ENCODE measurements at places on chromosomes 4 and X. TPM values are rescaled to one million over a fixed set of nuclear protein-coding genes. Genes with fewer than 3 reads are reported as not detected.

Gene F8
- 38.4 TPM for total RNA-seq

Gene GNL3L
- 31.9 TPM for total RNA-seq

DNA sequence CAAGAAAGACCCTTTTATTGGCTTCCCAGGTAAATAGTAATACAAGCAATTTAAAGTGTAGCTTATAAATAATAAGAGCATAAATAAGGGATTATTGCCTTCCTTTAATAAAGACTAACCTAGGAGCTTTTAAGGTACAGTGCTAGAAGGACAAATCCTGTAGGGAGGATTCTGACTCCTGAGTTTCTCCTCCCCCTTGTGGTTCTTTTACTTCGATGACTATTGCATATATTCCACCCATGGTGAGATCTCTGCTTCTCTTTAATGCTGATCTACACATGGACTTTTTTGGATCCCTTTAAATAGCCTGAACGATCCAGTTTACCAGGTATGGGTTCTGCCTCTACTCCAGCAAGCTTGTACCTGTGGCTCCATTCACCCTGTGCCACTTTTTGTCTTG is 2.5 kb downstream of the GALNT7 start:
- no peak overlapping the region for H3K27ac ChIP-seq
- H3K4me3 ChIP-seq, result peak overlapping the region; percentile 65
- DNase-seq, result no peak
- no peaks in the 10 kb centered on the region for H3K27me3 ChIP-seq
- H3K4me1 ChIP-seq, result peaks cover 43% of the 10 kb centered on the region
- H3K36me3 ChIP-seq, result no peaks in the 10 kb centered on the region

DNA sequence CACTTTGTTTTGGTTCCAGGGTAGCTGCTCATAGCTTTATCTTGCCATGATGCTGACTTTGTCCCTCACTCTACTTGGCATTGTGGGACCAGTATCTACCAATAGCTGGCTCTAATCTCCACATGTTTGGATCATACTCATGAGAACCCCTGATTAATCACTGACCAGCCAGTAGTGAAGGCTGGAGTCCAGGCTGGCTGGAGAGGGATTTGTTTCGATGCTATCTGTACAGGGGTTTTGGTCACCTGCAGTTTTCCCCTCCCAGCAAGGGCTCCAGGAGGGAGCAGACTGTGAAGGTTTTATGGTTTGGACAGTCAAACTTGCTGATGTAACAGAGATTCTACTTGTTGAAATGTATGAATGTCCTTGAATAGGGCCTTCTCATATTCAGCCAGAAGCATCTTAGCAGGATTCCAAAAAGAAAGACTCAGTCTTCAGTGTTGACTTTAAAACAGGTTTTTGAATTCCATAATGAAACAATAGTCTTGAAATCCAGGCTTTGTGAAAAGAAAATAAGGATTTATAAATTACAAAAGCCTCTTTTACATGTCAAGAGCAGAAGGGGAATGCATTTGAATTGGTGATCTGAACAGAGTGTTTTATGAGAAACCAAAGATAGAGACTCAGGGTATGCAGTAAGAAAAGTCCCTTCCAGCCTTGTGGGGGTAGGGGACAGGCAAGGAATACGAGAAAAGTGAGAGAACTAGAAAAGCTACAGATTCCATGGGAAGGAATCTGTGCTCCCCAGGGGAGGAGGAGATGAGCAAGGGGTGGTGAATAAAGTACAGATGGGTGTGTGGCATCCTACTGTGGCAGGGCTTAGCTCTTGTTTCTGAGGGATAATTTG is 103.1 kb upstream of the SHISA3 start:
- H3K36me3 ChIP-seq, result no peaks in the 10 kb centered on the region
- H3K27me3 ChIP-seq, result no peaks in the 10 kb centered on the region
- no peaks in the 10 kb centered on the region for H3K4me1 ChIP-seq
- DNase-seq, result no peak

Gene CDKN2AIP
- 11.5 TPM for total RNA-seq

- peak overlapping the region; percentile 90 for H3K27ac ChIP-seq
- peak overlapping the region; percentile 96 for H3K4me3 ChIP-seq
- peaks cover 13% of the 10 kb centered on the region for H3K36me3 ChIP-seq
- peaks cover 32% of the 10 kb centered on the region for H3K4me1 ChIP-seq
These were observed 22.2 kb downstream of the FABP2 start for GRCh38 chr4:119299741-119300100.

GRCh38 chr4:155889031-155889793 is 14.3 kb upstream of the TDO2 start:
- H3K4me3 ChIP-seq, result no peak overlapping the region
- no peak for DNase-seq
- no peaks in the 10 kb centered on the region for H3K36me3 ChIP-seq
- H3K27ac ChIP-seq, result no peak overlapping the region
- H3K4me1 ChIP-seq, result peaks cover 8% of the 10 kb centered on the region
- no peaks in the 10 kb centered on the region for H3K27me3 ChIP-seq

GRCh38 chr4:112340023-112340422 is 42.9 kb downstream of the ALPK1 start:
- no peak overlapping the region for H3K4me3 ChIP-seq
- no peak overlapping the region for H3K27ac ChIP-seq
- no peak for DNase-seq
- no peaks in the 10 kb centered on the region for H3K36me3 ChIP-seq

Gene RHOXF2
- total RNA-seq, result not detected

GRCh38 chr4:139018971-139019758 is 3.6 kb downstream of the NOCT start:
- peaks cover 22% of the 10 kb centered on the region for H3K4me1 ChIP-seq
- H3K27me3 ChIP-seq, result no peaks in the 10 kb centered on the region
- no peaks in the 10 kb centered on the region for H3K36me3 ChIP-seq
- H3K27ac ChIP-seq, result no peak overlapping the region
- no peak for DNase-seq
- no peak overlapping the region for H3K4me3 ChIP-seq

Gene NLRP2B
- total RNA-seq, result not detected

GRCh38 chr4:8267077-8267476 is 2.5 kb upstream of the HTRA3 start:
- peaks cover 34% of the 10 kb centered on the region for H3K4me1 ChIP-seq
- H3K4me3 ChIP-seq, result peak overlapping the region; percentile 3
- H3K36me3 ChIP-seq, result no peaks in the 10 kb centered on the region
- DNase-seq, result peak; percentile 85
- H3K27me3 ChIP-seq, result no peaks in the 10 kb centered on the region

Gene NOX1
- not detected for total RNA-seq

- H3K4me1 ChIP-seq, result no peaks in the 10 kb centered on the region
- no peak for DNase-seq
- H3K36me3 ChIP-seq, result no peaks in the 10 kb centered on the region
- H3K27ac ChIP-seq, result no peak overlapping the region
These were observed 9.7 kb upstream of the ZNF674 start for GRCh38 chrX:46554942-46555341.

DNA sequence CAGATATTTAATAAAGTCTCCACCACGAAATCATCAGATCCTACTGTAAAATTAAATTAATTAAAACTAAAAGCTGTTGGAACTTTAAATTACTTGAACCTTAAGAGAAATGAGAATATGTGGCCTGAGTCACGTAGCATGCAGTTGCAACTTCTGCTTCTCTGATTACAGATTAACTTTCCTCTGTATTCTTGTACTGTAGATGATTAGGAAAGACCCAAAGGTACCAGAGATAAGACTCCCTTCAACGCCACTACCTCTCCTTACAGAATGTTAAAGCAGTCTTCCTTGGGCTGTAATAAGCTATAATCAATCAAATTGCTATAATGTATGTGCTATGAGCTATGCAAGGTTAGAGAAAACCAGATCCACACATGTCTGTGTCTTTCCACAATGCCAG is 47.9 kb downstream of the FAM13A start:
- H3K36me3 ChIP-seq, result peaks cover 5% of the 10 kb centered on the region
- no peak overlapping the region for H3K4me3 ChIP-seq
- H3K27ac ChIP-seq, result no peak overlapping the region
- no peak for DNase-seq

DNA sequence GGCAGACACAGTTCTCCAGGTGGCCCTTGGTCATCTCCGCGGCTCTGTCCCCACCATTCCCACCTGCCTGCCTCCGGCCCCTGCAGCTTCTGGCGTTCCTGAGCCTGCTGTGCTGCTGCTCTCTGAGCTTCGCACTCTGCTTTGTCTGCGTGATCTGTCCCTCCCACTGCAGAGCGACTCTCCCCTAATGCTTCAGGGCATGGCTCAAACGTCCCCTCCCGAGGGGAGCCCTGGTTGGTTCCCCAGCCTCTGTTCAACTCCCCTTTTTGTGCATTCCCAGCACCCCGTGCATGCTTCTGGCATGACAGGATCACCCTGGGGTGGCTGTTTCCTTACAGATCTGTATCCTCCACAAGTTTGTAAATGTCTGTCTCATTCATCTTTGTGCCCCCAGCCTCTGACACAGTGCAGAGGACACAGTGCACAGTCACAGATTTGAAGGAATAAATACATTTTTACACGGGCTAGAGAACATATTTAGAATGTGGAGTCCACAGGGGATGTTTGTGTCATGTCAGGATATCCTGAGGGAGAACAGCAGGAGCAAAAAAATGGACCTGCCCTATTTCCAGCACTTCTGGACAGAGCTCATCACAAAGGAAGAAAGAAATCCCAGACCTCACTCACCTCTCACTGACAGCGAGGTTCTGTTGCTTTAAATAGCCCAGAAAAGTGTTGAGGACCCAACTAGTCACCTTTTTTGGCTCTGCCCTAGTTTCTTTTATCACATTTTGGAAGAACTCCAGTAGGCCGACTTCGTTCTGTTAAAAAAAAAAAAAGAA is 72.6 kb downstream of the GATB start:
- peak overlapping the region; percentile 89 for H3K27ac ChIP-seq
- no peaks in the 10 kb centered on the region for H3K27me3 ChIP-seq
- no peaks in the 10 kb centered on the region for H3K36me3 ChIP-seq
- no peak overlapping the region for H3K4me3 ChIP-seq

DNA sequence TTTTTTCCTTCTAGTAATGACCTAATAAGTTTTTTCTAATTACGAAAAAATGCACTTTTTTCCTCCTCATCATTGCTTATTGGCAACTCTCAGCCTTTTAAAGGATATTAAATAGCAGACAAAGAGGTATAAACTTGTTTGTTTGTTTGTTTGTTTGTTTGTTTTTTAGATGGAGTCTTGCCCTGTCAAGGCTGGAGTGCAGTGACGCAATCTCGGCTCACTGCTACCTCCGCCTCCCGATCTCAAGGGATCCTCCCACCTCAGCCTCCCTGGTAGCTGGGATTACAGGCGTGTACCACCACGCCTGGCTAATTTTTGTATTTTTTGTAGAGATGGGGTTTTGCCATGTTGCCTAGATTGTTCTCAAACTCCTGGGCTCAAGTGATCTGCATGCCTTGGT is 6.0 kb downstream of the RBM47 start:
- no peak overlapping the region for H3K27ac ChIP-seq
- DNase-seq, result no peak
- no peak overlapping the region for H3K4me3 ChIP-seq

GRCh38 chr4:102560571-102561341 is 59.6 kb downstream of the NFKB1 start:
- no peak overlapping the region for H3K4me3 ChIP-seq
- no peak for DNase-seq
- H3K4me1 ChIP-seq, result no peaks in the 10 kb centered on the region

Gene CFP
- 1.7 TPM for total RNA-seq

Gene EDNRA
- total RNA-seq, result 27.4 TPM

- no peaks in the 10 kb centered on the region for H3K36me3 ChIP-seq
- DNase-seq, result no peak
- H3K4me3 ChIP-seq, result no peak overlapping the region
- H3K4me1 ChIP-seq, result no peaks in the 10 kb centered on the region
- no peaks in the 10 kb centered on the region for H3K27me3 ChIP-seq
These were observed 51.2 kb downstream of the TMPRSS11E start for GRCh38 chr4:68498413-68499007.

Gene CTAG1A
- not detected for total RNA-seq

DNA sequence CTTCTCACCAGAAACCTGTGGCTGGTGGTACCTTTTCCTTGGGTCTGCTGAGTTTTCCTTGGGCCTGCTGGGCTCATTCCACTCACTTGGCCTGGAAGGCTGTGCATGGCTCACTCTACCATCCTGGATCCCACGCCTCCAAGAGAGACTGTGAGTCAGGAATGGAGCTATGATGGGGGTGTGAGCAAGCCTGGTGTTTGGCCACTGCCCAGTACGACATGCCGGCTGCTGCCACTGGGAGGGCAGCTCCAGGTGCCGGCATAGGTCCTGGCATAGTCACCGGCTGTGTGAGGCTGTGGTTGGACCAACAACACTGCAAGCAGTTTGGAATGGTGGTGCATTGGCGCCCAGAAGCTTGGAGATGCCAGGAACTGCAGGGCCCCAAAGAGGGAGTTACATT is 721.7 kb downstream of the PCDH18 start:
- H3K4me3 ChIP-seq, result no peak overlapping the region
- DNase-seq, result no peak
- no peaks in the 10 kb centered on the region for H3K4me1 ChIP-seq

GRCh38 chrX:67563469-67564448 is 19.9 kb downstream of the AR start:
- peak; percentile 38 for DNase-seq
- peak overlapping the region; percentile 76 for H3K27ac ChIP-seq
- H3K36me3 ChIP-seq, result no peaks in the 10 kb centered on the region
- no peaks in the 10 kb centered on the region for H3K27me3 ChIP-seq
- H3K4me1 ChIP-seq, result no peaks in the 10 kb centered on the region
- no peak overlapping the region for H3K4me3 ChIP-seq

DNA sequence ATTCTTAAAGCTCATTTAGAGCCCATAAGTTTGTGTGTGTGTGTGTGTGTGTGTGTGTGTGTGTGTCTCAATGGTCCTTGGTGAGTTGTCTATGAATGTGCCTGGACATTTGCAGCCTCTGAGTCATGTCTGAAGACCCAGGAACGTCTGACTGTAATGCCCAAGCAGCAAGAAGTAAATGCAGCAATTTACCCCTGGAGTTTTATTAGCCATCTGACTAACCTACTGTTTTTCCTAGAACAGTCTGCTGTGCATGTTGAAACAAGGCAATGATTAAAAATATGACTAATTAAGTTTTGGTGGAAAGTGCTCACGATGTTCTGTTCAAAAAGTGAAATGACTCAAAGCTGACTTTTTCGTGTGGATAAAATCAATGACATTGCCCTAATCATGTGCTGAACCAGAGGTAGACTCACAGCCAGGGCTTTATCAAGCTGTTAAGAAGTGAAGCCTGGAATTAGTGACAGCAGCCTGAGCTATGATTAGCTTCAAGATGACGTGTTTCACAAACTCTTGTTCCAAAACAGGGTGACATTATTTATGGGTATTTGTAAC is 201.6 kb downstream of the CPE start:
- peaks cover 9% of the 10 kb centered on the region for H3K4me1 ChIP-seq
- peak overlapping the region; percentile 39 for H3K27ac ChIP-seq
- DNase-seq, result no peak
- no peaks in the 10 kb centered on the region for H3K27me3 ChIP-seq
- H3K4me3 ChIP-seq, result no peak overlapping the region

GRCh38 chr4:110793890-110794554 is 171.1 kb upstream of the PITX2 start:
- no peak for DNase-seq
- H3K27ac ChIP-seq, result no peak overlapping the region
- no peak overlapping the region for H3K4me3 ChIP-seq
- peaks cover 6% of the 10 kb centered on the region for H3K4me1 ChIP-seq

GRCh38 chr4:182288534-182288933 is 45.3 kb downstream of the TENM3 start:
- no peaks in the 10 kb centered on the region for H3K27me3 ChIP-seq
- no peak overlapping the region for H3K4me3 ChIP-seq
- no peak overlapping the region for H3K27ac ChIP-seq
- H3K36me3 ChIP-seq, result no peaks in the 10 kb centered on the region

Measured in heart right ventricle (tissue), 16 donors.